ENCODE measurements at places on chromosomes 1 and 21.
A peak's percentile ranks its signal among the peaks of the same experiment; 100 is the strongest.

GRCh38 chr1:57520743-57521515 lies 97.1 kb upstream of the DAB1 start:
- DNase-seq = no peak

- DNase-seq = peak; percentile 30
Measured at GRCh38 chr21:32392299-32392879, 423 bp downstream of the URB1 start.

- no peak for DNase-seq
Measured at GRCh38 chr1:9008236-9008635, 18.0 kb downstream of the SLC2A7 start.

- no peak for DNase-seq
Measured at GRCh38 chr1:161121042-161121650, 3.2 kb downstream of the NIT1 start.

GRCh38 chr1:39288735-39289465 lies 84.4 kb downstream of the MACF1 start:
- no peak for DNase-seq

GRCh38 chr21:44445145-44445812 lies 10.0 kb upstream of the LRRC3 start:
- DNase-seq = no peak

- no peak for DNase-seq
Measured at GRCh38 chr1:183982172-183982963, 55.2 kb downstream of the COLGALT2 start.

DNA sequence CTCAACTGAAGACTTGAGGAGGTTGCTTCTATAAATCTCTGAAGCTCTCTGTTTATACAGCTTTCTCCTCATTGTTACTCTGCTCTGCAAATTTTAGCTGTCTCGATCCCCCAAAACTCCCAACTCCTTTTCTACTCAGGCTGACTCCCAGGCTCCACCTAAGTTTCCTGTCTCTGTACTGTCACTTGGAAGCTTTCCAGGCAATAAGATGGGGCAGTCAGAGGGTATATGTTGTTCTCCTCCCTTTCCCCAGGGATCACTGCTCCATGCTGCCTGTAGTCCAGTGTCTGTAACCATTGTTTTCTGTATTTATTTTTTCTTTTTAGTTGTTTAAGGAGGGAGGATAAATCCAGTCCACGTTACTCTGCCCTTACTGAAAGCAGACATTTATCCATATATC lies 13.4 kb downstream of the TSNAX start:
- DNase-seq = no peak

DNA sequence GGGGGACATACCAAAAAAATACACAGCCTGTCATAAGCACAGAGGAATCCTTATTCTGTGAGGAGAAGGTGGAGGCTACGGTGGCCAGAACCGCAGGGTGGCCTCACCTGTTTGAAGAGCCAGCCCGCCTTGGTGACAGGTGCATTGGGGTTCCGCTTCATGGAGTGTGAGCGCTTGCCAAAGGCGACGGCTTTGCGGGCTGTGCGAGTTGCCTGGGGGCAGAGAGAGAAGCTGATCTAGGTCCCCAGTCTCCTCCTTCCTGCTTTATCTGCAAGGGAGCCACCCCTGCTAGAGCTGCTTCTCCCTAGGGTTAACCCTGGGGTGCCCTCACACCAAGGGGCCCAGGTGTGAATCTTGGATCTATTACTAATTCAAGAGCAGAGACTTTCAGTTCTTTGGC lies 54.3 kb upstream of the GOLT1A start:
- no peak for DNase-seq

DNA sequence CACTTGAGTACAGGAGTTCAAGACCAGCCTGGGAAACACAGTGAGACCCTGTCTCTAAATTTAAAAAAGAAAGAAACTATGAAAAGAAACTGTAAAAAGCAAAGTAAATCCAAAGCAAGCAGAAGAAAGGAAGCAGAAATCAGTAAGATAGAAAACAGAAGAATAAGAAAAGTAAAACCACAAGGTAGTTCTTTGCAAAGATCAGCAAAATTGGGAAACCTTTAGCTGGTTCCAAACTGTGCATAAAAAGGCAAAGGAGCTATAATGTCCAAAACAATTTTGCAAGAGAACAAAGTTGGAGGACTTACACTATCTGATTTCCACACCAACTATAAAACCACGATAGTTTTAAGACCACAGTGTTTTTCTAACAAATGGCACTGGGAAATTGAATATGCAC lies 218.8 kb downstream of the RPS6KC1 start:
- DNase-seq = no peak

DNA sequence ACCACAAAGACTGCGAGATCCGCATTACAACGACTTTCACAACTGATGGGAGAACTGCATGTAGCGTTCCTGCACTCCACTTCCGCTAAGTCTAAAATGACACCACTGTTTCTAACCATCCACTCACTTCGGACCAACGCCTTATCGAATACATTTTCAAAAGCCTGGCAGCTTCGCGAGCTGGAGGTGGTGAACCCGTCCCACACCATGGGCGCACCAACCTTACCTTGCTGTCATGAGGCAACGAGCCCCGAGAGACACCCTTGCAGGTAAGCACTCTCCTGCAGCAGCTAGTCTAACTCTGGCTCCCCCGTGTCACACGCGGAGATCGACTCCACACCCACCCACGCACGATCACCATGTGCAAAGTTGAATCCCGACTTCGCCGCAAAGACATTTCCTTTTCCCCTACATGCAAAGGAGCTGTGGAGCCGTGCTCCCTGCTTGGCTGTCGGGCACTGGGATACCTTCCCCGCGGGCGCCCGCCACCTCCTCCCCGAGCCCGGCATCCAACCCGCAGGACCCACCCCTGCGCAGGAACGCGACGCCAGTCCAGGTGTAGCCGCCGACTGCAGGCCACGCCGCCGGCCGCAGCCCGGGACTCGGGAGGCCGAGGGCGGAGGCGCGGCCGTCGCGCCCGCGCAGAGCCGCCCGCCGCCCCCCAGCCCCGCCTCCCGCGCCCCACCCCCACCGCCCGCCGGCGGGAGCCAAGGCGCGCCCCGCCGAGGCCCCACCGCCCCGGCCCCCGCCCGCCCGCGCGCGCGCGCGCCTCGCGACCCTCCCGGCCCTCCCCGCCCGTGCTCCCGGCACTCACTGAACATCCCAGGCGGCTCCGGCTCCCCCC lies 629 bp downstream of the TAF5L start:
- peak; percentile 61 for DNase-seq

DNA sequence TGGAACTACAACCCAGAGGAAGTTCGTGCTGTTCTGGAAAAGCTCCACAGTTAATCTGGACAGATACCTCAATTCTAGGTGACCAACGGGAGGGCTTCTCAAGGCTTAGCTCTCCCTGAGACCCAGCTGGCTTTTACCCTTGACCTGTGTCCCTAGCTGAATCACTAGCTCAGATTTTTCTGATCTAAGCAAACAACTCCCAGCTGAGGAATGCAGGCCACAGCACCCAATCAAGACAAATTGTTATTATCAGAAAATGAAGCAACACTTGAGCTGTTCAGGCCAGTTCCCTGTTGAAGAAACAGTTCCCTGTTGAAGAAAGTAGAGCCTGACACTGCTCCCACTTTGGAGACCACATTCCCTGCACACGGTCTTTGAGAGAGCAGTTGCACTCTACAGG lies 16.0 kb downstream of the DIO1 start:
- DNase-seq = no peak

- DNase-seq = no peak
Measured at GRCh38 chr1:196531737-196532524, 76.3 kb downstream of the KCNT2 start.

DNA sequence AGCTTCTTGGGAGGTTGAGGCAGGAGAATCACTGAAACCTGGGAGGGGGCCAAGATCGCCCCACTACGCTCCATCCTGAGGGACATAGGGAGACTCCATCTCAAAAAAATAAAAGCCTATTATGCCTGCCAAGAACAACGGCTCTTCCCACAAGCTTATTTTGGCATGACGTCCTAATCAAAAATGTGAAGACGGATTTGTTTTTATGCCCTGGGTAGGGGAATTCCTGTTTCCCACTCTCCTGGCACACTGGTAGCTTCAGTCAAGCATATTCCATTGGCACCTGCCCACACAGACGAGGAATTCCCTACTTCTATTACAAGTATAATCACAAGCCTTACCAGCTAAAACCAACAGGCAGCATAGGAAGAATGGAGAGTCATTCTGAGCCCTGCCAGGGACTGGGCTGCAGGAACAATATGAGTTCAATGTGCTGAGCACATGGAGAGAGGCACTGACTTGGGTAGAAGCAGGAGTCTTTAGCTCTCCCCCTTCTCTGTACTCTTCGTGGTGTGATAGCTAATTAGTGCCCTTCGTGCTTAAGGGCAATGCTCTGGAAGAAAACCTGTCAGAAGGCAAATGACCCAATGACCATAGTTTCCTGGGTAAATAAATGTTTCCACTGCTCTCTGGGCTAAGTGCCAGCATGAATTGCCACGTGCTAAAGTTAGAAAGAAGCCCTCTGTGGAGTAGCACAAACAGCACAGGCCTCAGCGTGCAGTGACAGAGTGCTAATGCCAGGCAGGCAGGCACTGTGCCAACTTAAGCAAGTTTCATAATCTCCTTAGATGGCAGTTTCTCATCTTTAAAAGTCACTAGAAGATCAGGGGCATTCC lies 16.8 kb downstream of the TNFSF4 start:
- DNase-seq = peak; percentile 87

DNA sequence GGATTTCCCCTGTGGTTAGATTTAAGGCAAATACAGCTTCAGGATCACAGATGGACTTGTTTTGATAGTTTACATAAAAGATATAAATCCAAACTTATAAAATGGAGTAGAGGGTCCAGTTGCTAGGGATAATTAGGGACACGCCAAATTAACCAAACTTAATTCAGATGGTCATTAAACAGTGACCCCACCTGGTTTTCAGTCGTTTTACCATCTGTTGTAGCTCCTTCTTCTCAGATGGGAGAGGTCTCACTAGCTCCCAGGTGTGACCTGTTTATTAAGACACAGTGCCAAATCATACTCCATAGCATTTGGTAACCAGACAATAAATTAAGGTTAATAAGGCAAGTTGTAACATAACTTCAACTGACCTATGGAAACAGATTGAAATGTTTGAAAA lies 8.1 kb upstream of the GADD45A start:
- no peak for DNase-seq

DNA sequence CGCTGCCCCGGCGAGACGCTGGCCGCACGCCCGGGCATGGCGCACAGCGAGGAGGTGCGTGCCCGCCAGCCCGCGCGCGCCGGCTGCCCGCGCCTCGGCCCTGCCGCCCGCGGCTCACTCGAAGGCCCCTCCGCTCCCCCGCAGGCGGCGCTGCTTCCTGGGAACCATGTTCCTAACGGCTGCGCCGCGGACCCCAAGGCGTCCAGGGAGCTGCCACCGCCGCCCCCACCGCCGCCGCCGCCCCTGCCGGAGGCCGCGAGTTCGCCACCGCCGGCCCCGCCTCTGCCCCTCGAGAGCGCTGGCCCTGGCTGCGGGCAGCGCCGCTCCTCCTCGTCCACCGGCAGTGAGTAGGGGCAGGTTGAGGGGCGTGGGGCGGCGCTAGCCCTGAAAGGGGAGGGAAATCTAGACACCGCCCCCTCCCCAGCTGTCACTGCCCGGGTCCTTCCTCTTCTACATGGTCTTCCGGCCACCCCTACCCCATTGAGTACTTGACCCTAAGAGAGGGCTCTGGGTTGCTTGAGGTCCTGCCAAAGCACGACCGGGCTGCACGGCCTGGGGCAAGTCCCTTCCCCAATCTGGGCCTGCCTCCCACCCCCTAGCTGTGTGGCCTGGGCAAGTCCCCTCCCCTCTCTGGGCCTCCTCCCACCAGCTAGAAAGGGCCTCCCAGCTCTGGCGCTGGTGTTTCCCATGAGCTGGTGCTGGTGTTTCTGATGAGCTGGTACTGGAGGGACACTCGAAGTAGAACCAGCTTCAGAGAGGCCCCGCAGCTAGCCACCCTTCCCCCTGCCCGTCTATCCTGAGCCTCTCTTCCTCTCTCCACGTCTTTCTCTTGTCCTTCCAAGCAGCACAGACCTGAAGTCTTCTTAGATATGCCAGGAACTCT lies 17.0 kb downstream of the TNFRSF25 start:
- DNase-seq = no peak

GRCh38 chr1:229079016-229079595 lies 191.8 kb upstream of the RAB4A start:
- DNase-seq = no peak

DNA sequence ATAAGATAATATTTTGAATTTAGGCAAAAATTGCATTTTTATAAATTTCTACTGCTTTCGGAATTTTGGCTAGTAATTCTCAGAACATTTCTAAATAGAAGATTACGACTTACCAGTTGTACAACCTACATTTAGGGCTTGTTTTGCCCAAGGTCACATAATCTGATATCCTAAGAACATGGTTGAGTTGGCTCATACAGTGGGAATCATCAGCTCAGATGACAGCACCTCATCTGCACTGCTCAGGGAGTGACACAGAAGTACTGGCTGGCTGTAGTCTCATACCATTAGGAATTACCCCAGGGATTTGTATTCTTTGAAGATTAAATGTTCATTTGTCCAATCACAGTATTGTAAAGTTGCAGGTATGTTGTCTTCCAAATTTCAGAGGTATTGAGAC lies 217.6 kb downstream of the ADGRL2 start:
- DNase-seq = no peak

DNA sequence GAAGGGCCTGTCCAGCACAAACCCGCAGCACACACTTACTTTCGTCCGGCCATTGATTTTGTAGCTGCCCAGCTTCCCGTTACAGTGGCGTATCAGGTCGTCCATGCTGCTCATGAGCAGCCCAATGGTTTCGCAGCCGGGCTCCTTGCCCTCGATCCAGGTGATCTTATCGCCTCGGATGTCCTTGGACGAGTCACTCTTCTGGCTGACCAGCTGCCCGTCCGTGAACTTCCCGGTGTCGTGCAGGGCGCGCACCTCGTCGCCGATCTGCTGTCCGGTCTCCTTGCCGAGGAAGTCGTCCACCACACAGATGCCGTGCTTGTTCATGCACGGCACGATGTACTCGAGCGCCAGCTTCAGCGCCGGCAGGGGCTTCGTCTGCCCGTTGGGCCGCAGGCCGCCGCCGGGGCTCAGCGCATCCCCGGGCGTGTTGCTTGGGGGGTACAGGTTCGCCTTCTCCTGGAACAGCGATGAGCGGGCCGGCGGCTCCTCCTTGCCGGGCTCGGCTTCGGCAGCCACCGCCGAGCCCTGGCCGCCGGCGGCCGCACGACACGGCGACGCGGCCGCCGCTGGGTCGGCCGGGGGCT lies 1.0 kb downstream of the EGLN1 start:
- DNase-seq = peak; percentile 61

GRCh38 chr21:46151989-46152926 lies 3.1 kb downstream of the FTCD start:
- DNase-seq = no peak

Measured in HT-29 (cell line).